ENCODE measurements at places on chromosomes 6 and 20.

DNA sequence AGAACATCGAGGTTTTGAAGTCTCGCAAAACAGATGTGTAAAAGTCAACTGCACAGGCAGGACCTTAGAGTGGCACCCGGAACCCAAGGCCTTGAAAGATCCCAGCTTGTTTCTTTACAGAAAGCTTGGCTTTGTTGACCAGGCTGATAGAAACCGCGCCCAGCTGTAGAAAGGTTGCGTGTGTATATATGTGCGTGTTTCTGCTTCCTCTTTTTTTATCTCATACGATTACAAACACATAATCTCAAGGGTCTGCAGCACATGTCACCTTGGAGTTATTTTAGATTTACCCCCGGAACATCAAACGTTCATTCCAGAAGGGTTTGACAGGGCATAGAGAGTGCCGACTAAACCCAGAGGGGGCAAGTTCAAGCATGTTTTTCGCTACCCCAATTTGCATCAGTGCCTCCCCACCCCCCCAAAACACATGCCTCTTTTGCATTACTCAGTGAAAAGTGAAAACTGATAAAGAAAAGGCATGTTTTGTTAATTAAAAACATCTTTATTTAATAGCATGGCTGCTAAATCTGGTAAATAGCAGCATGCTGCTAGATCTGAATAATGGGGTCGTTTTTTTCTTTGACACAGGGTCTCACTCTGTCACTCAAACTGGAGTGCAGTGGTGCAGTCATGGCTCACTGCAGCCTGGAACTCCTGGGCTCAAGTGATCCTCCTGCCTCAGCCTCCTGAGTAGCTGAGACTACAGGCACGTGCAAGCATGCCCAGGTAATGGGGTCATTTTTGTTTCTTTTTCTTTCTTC is 33.2 kb upstream of the NCOA3 start:
- no peak for DNase-seq

DNA sequence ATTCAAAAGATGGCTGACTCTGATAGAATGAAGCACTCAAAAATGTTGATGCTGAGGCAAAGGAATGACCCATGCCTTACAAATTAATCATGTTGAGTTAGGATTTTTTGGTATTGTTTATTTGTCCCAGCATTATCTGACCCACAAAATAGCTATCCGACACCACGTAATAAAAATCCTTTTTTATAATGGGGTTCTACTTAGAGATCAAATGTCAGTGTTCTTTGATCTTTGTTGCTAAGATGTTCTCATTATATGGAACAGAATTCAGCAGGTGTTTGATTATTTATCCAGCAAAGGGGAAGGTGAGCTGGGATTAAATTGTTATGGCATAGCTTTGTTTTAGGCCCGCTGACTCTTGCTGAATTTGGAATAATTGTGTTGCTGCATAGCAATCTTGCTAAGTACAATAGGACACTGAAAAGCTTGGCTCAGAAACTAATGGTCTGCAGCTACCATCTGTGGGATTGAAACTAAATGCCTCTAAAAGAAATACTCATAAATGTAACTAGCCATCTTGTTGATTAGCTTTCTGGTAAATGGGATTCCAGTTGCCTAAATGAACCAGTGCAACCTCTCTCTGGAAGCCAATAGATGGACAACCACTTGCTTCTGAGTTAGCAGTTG is 180.2 kb upstream of the HDAC2 start:
- no peak for DNase-seq

DNA sequence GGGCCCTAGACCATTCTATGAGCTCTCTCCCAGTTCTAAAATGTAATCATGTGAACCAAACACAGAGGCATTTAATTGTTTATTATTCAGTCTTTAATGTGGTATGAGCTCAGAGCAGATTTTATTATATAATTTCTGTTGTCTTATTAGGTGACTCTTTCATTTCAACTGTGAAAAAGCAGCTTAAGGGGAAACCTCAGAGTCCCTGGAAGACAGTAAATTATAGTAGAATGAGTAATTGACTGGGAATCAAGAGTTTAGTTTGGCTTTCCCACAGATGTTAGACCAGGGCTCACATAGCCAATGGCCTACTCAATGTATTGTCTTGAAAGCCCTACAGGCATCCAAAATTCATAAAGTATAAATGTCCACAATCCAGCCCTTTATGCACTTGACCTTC is 390.4 kb upstream of the SLC35B3 start:
- no peak for DNase-seq

- DNase-seq = no peak
Observed at GRCh38 chr20:61345656-61346055, 93.6 kb downstream of the CDH4 start.

- no peak for DNase-seq
Observed at GRCh38 chr6:31401403-31401802, 2.0 kb upstream of the MICA start.

- no peak for DNase-seq
Observed at GRCh38 chr20:56750430-56750829, 121.3 kb downstream of the TFAP2C start.

- DNase-seq = no peak
Observed at GRCh38 chr6:163416557-163417253, 2.2 kb downstream of the QKI start.

- no peak for DNase-seq
Observed at GRCh38 chr6:52612336-52613054, 35.6 kb upstream of the TRAM2 start.

GRCh38 chr6:89385156-89385667 is 26.9 kb downstream of the RRAGD start:
- no peak for DNase-seq

GRCh38 chr6:28525496-28526039 is at the start of gene GPX5:
Gene GPX5 (plus strand): TSS chr6:28525881. CDS start chr6:28526014, 133 bp downstream.
- no peak for DNase-seq

DNA sequence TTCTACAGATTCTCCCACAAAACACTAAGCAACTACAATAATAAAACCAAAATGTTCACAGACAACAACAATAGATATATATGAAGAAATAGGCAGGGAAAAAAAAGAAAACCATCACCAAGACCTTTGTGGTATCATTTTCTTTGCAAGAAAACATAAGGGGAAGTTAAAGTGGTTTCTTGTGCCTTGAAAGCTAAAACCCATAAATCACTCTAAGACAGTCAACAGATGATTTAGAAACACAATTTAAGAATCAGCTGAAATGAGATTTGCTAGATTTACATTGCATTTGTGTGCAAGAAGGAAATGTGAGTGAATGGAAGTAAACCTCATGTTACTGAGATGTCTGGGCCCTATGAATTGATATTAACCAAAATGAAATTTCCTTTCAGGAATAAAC is 1265.4 kb upstream of the GJE1 start:
- DNase-seq = no peak

DNA sequence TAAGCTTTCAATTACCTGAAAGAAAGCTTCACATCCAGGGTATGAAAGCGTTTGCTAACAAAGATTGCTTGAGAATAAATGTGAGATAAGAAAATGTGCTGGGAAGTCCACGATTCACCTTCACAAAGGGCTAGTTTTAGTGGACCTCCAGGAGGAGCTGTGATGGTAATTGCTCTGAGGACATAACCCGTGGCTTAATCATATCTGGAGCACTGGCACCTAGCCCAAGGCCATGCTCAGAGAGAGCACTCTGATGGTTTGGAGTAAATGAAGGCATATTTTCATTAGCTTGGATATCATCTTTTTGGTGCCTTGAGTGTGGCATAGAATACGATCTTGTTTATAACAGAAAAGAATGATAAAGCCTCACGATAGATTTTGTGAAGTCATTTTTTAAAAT is 46.9 kb upstream of the BACH2 start:
- no peak for DNase-seq

- no peak for DNase-seq
Observed at GRCh38 chr6:33779290-33779689, 9.6 kb downstream of the LEMD2 start.

DNA sequence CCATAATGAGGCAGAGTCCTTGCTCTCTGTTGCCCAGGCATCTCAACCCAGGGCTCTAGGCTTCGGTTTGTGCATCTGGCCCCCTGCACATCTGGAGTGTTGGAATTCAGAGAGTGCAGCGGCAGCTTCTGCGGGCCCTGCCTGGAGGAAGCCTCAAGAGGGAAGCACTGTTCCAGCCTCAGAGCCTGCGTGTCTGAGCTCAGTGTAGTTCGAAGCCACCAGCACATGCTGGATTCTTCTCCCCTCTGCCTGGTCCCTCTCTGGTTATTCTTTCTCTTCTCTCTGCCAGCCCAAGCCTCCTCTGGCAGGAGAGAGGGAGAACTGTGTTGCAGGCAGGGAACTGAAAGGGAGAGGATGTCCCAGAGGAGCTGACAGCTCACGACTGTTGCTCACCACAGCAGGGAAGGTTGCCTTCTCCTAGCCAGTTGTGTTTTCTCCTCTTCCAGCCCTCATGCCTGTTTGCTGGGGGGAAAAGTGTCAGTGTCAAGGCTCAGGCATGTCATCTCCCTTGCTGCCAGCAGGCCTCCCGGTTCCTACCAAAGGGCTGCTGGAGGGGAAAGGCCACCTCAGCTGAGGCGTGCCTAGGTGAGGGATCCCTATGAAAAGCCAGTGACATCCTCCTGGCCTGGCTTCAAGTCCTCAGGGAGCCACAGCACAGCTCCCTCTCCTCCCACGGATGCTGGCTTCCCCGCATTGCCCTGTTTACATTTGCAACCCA is 126.0 kb upstream of the LRFN2 start:
- DNase-seq = no peak

GRCh38 chr6:160362556-160362955 is 14.4 kb downstream of the SLC22A3 start:
- DNase-seq = no peak

DNA sequence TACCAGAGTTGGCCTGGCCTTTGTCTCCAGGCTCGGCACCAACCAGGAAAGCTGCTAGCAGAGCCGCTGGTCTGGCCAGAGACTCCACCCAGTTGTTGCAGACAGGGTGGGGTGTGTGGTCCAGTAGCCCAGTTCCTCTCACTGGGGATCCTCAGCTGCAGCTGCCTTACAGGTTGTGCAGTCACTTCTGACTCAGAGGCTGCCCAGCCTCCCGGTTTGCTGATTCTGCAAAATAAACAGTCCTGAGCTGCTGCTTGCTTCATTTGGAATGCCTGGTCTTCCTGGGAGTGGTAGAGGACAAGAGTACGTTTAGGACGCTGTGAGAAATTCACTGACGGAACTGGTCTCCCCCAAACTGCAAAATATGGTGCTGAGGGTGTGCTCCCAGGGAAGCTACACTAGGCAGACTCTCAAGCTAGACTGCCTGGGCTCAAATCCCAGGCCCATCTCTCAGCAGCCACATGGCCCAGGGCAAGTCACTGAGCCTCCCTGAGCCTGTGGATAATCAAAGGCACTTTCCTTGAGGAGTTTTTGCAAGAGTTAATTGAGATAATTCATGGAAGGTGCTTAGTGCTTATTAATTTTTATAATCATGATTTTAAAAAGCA is 246.1 kb downstream of the TFAP2C start:
- DNase-seq = no peak

DNA sequence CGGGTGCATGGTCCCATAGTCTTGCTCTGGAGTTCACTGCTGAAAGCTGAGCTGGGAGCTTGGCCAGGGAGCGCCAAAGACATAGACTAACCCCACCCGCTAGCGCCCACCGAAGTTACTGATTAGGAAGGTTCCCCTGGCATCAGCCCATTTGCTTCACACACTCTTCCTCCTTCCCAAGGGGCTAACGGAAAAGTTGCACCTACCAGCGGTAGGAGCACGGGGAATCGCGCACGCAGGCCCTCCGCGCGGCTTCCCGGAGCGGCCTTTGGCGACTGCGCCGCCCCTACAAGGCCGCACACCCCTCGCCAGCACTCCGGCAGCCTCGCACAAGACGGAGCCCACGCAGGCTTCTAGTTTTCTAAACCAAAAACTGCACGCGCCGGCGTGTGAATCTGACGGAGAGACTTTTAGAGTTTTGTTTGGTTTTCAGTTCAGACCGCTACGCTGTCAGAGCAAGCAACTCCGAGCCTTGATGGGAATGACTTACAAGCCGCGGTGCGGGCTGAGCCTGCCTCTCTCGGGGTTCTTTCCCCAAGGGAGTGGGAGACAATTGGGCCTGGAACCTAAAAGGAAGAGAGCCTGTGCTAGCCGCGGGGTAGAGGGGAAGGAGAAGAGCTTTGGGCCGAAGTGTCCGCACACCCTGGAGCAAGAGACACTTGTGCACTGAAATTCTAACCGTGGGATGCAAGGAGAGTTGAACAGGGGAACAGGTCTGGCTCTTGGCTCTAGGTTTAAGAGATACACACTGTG is 891 bp upstream of the POU3F2 start:
- DNase-seq = no peak

GRCh38 chr20:63641792-63642523 is 11.3 kb downstream of the STMN3 start:
- DNase-seq = peak; percentile 95

GRCh38 chr6:71043902-71044301 is 87.0 kb upstream of the B3GAT2 start:
- no peak for DNase-seq

GRCh38 chr6:83199863-83200225 is 6.7 kb downstream of the RWDD2A start:
- no peak for DNase-seq

- no peak for DNase-seq
Observed at GRCh38 chr20:37350649-37351574, 5.0 kb downstream of the SRC start.

- DNase-seq = no peak
Observed at GRCh38 chr6:46789434-46790354, 3.5 kb upstream of the MEP1A start.

DNA sequence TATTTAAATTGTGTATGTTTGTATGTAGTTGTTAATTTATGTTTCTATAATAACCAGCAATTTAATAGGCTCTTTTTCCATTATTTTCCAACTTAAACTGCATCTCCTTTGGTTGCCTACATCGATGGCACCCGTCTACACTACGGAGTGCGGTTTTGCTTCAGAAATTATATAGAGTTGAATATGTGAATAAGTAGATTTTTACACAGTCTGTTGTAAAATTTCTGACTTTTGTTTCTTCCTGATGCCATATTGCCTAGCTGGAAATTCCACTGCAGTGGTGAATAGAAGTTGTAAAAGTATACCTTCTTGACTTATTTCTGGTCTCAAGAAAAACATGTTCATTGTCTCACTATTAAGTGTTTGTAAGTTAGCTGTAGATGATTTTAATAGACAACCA is 404.1 kb upstream of the EPHA7 start:
- no peak for DNase-seq

DNA sequence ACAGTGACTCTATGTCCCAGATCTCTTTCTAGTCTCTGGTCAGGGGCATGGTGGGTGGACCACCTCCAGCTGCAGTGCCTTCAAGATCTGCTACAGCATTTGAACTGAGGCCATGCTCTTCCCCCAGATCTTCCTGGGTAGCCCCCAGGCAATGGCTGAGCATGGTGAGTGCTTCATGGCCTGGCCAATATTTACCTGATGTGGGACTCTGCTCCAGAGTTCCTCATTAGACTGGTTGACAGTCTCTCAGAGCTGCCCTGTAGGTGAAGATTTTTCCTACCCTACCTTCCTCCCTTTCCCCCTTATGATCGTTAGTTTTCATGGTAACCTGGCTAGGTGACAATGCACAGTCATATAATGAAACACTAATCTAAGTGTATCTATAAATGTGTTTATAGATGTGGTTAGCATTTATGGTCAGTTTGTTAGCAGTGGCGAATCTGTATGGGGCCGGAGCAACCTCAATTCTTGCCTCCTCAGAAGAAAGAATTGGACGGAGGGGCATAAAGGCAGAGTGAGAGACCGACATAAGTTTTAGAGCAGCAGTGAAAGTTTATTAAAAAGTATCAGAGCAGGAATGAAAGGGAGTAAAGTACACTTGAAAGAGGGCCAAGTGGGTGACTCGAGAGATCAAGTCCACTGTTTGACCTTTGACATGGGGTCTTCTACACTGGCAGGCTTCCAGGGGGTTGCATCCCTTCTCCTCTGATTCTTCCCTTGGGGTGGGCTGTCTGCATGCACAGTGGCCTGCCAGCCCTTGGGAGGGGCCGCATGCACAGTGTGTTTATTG is 256.3 kb downstream of the CD83 start:
- DNase-seq = no peak

Data from stimulated activated CD8-positive, alpha-beta memory T cell treated with anti-CD3 and anti-CD28 coated beads, Interleukin-12 subunit alpha, Interleukin-12 subunit beta, amount 100 ng/mL, for 4 hours (primary cell).